ENCODE measurements at places on chromosomes 1 and 21.

DNA sequence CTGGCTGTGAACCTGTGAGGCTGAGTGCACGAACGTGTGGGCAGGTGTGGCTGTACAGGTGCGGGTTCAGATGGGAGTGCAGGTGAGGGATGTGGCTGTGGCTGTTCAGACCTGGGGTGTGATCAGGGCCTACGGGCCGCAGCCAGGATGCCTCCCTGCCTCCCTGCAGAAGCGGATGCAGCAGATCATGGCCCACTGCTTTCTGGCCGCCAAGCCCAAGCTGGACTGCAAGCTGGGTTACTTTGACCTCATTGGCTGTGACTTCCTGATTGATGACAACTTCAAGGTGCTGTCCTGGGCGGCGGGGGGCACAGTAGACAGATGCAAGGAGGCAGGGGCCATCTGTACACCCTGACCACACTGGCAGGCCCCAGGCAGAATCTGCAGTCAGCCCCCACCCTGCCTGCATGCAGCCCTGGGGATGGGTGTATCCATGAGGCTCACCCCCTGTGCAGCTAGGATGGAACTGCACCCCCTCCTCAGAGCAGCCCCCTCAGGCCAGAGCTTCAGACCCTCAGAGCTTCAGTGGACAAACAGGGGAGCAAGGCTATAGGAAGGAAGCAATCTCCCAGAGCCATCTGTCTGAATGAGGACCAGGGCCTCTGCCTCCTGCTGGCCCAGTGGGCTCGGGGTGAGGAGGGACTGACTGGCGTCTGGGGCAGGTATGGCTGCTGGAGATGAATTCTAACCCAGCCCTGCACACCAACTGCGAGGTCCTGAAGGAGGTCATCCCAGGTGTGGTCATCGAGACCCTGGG lies 9.8 kb downstream of the TNFRSF18 start:
- DNase-seq: no peak

- no peak for DNase-seq
These were observed 180.0 kb downstream of the RASAL2 start for GRCh38 chr1:178273707-178274410.

DNA sequence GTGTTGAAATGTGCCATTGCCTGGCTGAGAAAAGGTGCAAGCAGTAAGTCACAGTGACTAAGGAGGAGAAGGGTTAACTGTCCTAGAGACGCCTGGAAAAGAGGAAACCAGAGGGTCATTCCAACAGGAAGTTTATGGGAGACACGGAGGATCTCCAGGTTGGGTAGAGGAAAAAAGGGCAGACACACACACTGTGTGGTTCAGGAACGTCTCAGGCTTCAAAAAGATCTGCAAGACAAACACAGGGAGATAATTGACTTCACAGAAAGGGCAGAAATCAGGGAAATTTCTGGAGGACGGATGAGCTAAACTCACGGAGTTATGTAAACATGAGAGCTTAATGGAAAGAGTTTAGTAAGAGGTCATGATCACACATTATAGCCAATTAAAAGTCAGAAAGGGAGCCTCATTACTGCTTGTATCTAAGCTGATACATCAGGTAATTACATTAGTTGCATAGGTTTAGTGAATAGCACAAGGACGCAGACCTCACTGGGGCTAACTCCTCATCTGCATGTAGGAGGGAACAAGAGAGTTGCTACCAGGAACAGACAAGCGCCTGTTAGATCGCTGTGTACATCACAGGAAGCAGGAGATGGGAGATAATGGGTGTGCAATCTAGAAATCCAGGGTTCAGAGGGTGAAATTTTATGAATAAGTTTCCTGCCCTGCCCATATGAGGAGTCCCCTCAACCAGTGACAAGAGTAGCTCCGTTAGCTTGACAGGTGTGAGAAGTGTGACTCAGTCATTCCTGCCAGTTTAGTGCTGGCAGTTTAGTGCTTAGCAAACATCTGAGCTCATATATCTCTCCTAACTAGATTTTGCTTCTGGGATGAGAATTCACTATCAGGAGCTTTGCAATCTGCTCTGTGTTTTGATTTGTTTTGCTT lies 96.6 kb upstream of the TNR start:
- DNase-seq: no peak

DNA sequence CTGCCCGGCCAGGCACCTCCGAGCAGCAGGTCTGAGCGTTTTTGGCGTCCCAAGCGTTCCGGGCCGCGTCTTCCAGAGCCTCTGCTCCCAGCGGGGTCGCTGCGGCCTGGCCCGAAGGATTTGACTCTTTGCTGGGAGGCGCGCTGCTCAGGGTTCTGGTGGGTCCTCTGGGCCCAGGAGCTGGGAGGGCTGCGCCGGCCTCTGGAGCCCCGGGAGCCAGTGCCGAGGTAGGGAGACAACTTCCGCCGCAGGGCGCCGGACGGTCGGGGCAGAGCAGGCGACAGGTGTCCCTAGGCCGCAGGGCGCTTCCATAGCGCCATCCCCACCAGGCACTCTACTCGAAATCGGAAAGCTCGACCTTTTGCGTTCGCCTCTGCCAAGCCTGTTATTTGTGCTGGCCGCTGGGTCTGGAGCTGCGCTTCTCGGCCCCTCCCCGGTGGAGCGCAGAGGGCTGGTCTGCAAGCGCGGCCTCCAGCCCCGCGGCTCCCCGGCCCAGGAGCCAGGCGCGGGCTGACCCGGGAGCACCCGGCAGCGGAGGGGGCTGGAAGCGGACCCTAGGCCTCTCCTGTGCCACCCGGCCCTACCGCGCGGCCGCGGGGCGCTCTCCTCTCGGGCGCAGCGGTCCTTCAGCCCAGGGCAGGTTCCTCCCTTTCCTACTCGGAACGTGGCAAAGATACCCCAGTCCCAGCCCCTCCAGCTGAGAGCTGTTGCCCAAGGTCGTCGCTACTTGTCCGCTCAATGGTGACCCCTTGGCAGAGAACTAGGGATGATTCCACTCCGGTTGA lies 2.2 kb downstream of the SIM2 start:
- DNase-seq: no peak

- DNase-seq: no peak
These were observed 63.1 kb upstream of the CNN3 start for GRCh38 chr1:94989911-94990473.

- DNase-seq: no peak
These were observed 33.7 kb upstream of the IFI44L start for GRCh38 chr1:78586572-78586971.

- DNase-seq: no peak
These were observed 45.9 kb downstream of the CAMSAP2 start for GRCh38 chr1:200784576-200784975.

DNA sequence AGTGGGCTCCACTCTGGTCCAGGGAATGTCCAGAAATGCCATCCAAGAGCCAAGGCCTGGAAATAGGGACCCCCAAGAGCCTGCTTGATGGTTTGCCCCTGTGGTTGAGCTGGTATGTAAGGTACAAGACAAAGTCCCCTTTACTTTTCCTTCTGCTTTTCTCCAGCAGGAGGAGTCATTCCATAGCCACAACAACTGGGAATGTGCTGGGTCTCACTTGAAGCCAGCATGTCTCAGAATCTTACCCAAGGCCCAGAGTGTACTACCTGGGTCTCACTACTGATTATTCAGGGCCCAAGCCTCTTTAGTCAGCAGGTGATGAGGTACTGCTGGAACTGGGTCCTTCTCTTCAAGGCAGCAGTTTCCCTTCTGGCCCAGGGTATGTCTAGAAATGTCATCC lies 62.1 kb upstream of the CD55 start:
- DNase-seq: no peak

GRCh38 chr1:19889656-19890055 lies 7.5 kb downstream of the OTUD3 start:
- DNase-seq: no peak

GRCh38 chr1:221696718-221697461 lies 45.0 kb downstream of the DUSP10 start:
- DNase-seq: no peak

DNA sequence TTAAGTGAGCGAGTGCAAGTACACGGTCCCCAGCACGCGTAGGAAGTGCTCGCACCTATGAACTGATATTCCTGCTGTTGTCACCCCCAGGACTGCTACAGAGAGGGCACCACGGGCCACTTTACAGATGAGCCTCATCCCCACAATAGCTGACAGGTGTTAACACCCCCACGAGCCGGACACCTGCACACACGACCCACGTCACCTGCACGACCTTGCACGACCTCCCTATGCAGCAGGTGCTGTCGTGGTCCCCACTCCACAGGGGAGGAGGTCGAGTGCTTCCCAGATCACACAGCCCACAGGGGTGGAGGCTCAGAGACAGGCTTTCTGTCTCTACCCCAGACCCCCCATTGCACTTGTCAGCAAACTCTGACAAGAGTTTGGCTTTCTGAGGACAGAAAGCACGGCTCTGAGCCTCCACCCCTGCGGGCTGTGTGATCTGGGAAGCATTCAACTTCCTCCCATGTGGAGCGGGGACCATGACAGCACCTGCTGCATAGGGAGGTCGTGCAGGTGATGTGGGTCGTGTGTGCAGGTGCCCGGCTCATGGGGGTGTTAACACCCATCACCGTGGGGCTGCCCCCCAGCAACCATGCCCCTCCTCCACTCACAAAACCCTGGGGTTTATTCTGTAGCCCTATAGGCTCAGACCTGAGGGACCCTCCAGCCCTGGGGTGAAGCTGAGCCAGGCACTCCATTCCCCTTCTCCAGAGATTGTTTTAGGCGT lies 80.8 kb downstream of the MATN1 start:
- DNase-seq: no peak

GRCh38 chr1:25924454-25924853 lies 18.2 kb upstream of the STMN1 start:
- no peak for DNase-seq

DNA sequence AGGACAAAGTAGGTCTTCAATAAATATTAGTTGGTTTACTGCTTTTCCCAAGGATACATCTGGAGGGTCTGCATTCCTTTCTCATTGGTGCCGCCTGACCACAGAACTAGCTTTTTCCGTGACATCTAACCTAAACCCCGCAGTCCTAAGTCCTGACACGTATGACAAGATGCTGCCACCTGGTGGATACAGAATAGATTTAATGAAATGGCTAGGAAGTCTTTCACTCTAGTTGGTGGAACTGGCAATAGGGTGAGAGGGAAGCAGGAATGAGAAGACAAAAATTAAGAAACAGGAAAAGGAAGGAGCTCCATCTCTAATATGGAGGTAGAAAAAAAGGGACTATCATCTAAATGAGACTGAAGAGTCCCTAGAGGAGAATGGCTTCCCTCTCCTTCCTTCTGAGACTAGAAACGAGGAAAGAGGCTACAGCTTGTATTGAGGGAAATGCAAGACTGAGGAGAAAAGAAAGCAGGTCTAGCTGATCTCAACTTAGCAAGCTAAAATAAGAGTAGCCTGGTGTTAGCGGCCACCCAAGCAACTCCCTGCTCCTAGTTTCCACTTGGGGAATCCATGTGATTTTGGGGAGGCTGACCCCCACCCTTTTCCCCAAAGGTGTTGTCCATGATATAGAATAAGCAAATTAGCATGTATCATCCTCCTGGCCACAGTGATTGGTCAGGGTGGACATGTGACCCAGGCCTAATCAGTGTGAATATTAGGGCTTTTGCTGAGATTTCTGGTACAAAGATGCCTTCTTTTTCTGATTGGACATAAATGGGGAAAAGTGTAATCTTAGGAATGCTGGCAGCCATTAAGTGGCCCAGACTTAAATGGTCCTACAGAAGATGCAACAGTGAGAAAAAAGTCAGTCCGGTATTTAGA lies 5.9 kb downstream of the RFX5 start:
- peak; percentile 71 for DNase-seq

DNA sequence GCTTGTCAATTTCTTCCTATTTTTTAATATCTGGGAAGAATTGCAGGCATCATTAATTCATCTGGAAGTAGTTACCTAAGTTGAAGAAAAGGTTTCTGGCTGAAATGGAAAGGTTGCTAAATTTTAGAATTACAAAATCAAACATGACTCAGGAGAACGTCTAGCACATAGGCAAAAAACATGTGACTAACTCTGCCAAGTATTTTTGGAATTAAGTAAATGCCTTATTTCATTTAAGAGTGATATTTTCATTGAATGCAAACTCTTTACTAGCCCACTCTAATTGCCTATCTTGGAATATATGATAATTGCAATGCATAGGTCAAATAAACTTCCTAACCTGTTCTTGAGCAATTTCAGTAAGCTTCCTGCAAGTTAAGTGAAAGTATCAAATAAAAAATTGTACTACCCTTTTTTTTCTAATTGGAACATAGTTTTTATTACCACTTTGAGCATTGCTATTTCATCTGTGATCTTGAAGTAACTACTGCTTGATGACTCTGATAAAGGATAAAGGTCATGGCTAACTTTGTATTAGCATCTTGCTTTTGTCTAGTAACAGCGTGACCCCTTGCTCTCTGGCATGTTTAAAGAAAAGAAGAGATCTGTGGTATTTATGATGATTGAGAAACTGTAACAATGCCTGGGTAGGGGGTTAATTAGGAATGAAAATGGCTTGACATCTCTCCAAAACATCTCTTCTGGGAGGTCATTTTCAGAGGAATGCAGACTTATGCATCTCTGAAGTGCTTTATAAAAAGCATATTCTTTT lies 208.3 kb upstream of the NCAM2 start:
- no peak for DNase-seq

- no peak for DNase-seq
These were observed 203.9 kb upstream of the CACYBP start for GRCh38 chr1:174795806-174796205.

- DNase-seq: no peak
These were observed 1269.6 kb upstream of the ADGRL2 start for GRCh38 chr1:80531182-80531581.

- no peak for DNase-seq
These were observed 27.5 kb downstream of the EDN2 start for GRCh38 chr1:41456847-41457540.

- DNase-seq: no peak
These were observed 25.0 kb upstream of the SYDE2 start for GRCh38 chr1:85225624-85226380.

GRCh38 chr1:219324171-219324570 lies 150.5 kb downstream of the LYPLAL1 start:
- no peak for DNase-seq

- DNase-seq: peak; percentile 19
These were observed 122.8 kb upstream of the USP24 start for GRCh38 chr1:55337801-55338447.

DNA sequence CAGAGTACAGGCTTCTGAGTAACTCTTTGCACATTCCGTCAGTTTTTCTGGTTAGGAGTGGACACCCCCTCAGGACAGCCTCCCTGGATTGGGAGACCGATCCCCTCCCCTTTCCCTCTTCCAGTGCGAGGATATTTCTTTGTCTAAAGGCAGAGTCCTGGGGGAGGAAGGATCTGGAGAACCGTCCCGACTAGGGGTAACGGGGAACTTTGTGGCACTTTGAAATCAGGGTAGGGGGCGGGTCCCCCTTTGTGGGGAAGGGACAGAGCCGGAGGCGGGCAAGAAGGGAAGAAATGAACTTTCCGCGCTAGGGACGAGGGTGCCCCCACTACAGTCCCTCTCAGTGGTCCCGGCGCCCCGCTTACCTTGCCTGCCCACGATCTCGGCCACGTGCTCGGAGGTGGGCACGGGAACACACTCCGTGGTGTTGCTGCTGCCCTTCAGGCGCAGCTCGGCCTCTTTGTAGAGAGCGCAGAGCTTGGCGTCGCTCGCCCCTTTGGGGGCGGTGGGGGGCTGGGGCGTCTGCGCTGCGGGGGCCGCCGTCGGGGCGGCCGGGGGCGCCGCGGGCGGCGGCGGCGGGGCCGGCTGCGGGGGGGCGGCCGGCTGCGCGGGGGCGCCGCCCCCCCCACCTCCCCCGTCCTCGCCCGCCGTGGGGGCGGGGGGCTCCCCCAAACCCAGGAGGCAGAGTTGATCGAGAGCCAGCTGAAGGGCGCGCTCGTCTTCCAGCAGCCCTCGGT lies 917 bp downstream of the MEX3A start:
- DNase-seq: no peak
